Activated CD4-positive, alpha-beta T cell treated with anti-CD3 and anti-CD28 coated beads, Interleukin-2, amount 10 ng/mL, durations not matched to agents 24 days and 14 days (primary cell): ENCODE measurements at places on chromosomes 13 and 19.

DNA sequence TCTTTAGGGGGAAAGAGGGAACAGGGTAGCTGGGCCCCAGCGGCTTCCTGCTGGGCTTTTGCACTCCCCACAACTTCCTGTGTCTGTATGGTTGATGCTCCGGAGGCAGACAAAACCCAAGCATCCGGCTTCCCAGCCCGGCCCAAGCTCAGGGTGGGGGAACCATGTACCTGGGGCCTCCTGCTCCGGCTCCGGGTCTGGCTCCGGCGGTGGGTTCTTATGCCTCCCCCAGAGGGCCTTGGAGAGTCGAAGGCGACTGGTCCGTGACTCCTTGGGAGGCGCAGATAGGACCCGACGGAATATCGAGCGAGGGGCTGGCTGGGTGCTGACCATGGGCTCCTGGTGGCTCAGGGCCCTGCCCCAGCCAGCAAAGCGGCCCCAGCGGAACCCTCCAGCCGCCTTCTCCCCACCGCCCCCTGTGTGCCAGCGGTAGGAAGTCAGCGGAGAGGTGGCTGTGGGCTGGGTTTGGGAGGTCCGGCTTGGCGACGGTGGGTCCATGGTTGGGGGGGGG, 428 bp downstream of the RASAL3 start:
- peak; percentile 93 for DNase-seq

- no peak for DNase-seq
Measured at GRCh38 chr19:21900401-21900800, 64.4 kb upstream of the ZNF43 start.

DNA sequence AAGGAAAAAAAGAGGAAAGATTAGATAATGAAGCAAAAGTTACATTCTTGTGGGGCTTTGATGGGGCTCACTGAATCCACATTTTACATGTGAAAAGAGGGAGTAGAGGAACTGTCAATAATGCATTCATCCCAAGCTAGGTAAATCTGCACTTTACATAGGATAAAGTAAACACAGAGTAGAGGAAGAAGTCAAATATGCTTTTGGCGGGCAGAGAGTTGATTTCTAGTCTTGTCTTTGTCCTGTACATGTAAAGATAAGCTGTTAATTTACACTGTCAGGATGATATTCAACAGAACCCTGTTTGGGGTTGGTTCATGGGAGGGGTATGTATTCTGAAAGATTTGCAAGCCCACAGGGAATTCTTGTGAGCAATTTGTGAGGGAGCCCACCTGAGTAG, 18.0 kb upstream of the TNFRSF19 start:
- peak; percentile 7 for DNase-seq

DNA sequence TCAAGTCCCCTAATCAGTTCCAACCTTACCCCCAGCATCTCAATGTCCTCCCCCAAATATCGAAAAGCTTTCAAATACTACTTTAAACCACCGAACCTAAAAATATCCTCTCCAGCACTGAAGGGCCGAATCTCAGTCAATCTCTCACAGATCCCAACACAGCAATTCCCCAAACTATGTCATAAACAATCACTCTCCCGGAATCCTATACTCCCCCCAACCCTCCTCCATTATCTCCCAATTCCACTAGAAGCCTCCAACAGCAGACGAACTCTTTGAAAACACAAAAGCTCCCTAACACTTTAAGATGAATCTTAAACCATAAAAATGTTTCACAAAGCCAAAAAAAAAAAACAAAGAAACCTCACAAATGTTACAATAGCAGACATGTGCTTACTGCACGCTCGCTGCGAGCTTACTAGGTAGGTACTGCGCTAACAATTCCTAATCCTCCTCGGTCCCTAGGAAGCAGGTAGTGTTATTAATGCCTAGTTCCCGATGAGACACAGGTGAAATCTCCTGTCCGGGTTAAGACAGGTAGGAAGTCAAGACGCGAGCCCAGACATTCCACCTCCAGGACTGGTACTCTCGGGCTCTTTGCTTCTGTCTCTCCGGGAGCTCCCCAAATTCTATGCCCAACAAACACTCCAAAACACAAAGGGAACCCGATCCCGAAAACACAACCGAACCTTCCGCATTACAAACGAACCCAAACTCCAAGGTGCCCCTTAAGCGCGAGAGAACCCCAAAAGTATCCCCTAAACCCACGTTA, 14.2 kb downstream of the FBXO46 start:
- peak; percentile 79 for DNase-seq

GRCh38 chr13:62113179-62113578, 697.5 kb upstream of the PCDH20 start:
- DNase-seq, result no peak

DNA sequence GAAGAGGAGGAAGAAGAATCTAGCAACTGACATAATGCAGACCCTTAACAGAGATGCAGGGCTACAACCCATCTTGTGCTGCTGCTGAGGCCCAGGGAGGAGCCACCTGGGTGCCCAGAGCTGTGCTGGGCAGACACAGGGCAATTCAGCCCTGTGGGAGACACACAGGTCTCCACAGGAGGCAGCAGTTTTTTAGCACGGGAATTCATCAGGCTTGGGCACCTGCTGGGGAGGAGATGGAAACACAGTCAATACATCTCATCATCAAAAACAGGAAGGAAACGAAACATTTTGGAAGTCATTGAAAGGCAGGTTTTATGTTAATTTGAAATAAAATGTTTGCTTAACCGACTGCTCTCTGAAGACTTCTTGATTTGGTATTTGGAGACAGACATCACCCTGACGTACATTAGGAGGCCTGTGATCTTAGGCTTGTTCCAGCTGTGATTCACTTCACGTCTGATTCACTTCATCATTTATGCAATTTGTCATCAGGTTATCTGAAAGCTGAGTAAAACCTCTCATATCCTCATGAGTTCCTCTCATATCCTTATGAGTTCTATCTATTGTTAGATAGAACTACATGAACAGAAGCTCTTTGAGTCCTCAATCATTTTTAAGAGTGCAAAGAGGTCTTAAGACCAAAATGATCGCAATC, 77.4 kb downstream of the CYSLTR2 start:
- peak; percentile 47 for DNase-seq

- DNase-seq, result no peak
Measured at GRCh38 chr13:103067751-103068555, 1.7 kb upstream of the SLC10A2 start.

DNA sequence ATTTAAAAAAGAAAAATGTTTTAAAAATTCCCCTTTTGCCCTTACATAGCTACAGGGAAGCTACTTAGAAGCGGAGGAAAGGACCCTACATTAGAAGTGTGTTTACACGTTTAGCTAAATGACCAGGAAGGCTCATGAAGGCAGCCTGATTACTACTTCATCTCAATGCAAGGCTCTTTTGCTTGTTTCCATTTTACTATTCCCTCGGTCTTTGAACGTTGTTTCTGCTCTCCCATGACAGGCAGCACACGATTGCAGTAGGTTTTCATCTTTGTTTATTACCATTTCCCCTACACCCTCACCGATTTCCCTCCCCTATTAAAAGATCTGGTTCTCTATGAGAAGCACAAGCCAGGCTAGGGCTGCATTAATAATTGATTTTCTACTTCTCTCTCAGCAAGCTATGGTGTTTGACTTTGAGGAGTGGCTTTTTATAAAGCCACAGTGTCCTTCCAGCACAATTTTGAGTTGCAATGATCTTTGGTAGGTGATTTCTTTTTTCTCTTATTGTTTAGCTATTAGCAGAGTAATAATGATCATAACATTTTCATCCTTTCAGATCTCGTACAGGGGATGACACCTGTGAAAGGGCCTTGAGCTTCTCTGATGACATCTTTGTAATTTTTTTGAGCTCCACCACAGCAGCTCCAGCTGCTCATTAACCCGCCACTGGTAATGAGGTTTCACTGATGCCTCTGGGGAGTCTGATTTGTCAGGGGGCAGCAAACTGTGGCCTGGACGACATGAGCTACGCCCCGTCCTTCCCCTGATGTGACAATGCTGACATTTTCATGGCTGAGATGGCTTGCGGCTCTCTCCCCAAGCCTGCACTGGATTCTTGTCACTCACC, 670.3 kb downstream of the UQCRFS1 start:
- DNase-seq, result no peak

GRCh38 chr13:108267347-108267746, 2.2 kb upstream of the TNFSF13B start:
- no peak for DNase-seq

DNA sequence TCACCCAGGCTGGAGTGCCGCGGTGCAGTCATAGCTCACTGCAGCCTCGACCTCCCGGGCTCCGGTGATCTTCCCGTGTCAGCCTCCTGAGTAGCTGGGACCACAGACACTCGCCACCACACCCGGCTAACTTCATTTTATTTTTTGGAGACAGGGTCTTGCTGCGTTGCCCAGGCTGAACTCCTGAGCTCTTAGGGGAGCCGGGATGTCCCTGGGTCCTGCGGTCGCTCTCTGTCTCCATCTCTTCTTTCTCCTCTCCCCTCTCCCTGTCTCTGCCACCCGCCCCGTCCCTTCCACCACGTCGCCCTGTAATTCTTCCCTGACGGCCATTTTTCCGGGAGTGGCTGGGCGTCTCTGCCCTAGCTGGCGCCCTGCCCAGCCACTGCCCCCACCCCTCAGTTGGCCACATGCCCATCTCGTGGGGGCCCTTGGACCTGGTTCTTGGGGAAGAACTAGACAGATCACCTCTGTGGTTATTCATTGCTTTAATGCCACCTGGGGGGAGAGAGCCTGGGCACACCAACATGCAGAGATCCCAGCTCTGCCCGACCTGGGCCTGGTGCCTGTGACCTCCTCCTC, 18.9 kb downstream of the ARID3A start:
- no peak for DNase-seq

- no peak for DNase-seq
Measured at GRCh38 chr13:38905081-38905480, 85.5 kb downstream of the STOML3 start.

GRCh38 chr19:48914181-48914580, 14.1 kb downstream of the NUCB1 start:
- DNase-seq, result no peak

DNA sequence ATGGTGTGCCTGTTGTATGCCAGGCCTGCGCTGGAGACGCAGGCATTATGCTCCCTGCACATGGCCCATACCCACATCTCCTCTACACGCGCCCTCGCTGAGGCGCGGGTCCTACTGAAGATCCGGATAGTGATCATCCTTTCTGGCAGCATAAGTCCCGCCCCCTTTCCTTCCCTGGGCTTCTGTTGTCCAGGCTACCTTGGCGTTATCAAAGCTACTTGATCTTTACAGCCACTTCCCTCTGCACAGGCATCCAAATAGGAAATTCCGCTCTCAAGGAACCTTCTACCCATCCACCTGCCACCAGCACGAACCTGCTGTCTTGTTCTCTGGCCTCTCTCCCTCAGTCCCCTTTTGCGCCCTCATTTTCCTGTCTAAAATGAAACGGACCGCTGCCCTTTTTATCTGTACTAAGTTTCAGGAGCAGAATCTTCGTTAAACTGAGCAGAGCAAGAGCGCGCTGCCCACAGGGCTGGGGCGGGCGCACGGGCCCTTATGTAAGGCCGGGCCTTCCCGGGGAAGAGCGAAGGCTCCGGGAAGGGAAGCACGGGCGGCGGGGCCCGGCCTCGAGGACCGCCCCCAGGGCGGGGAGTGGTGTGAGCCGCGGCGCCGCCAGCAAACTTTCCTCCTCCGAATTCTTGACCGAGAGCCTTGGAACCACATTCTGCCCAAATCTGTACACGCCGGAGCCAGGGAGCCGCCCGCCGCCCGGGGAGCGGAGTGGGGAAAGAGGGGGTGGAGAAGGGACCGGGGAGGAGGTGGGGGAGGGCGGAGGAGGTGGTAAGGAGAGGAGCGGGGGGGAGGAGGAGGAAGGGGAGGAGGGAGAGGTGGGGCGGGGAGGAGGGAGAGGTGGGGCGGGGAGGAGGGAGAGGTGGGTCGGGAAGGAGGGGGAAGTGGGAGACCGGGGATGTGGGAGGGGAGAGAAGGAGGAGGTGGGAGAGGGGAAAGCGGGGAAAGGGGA, 920 bp upstream of the UBE2L5 start:
- DNase-seq, result peak; percentile 87

GRCh38 chr13:80237646-80238045, 103.3 kb downstream of the SPRY2 start:
- no peak for DNase-seq

- no peak for DNase-seq
Measured at GRCh38 chr13:23705583-23705982, 135.4 kb downstream of the TNFRSF19 start.

- DNase-seq, result peak; percentile 27
Measured at GRCh38 chr13:77013853-77014542, 13.0 kb downstream of the FBXL3 start.

- DNase-seq, result no peak
Measured at GRCh38 chr19:42150911-42151361, 18.7 kb upstream of the POU2F2 start.

GRCh38 chr19:48249502-48250014, 6.2 kb downstream of the CARD8 start:
- DNase-seq, result peak; percentile 92

DNA sequence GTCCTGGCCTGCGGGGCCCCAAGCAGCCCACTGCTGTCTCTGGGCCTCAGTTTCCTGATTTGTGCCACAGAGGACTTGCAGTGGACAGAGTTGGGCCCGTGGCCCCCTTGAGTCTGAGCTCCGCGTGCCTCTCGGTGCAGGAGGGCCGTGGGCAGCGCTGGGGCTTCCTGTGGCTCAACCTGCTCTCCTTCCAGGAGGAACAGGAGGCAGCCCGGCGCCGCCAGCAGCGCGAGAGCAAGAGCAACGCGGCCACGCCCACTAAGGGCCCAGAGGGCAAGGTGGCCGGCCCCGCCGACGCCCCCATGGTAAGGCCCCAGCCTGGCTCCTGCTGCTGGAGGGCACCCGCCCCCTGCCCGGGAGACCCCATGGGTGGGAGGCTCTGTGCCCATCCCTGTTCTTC, 25.9 kb downstream of the PLEKHJ1 start:
- DNase-seq, result no peak

DNA sequence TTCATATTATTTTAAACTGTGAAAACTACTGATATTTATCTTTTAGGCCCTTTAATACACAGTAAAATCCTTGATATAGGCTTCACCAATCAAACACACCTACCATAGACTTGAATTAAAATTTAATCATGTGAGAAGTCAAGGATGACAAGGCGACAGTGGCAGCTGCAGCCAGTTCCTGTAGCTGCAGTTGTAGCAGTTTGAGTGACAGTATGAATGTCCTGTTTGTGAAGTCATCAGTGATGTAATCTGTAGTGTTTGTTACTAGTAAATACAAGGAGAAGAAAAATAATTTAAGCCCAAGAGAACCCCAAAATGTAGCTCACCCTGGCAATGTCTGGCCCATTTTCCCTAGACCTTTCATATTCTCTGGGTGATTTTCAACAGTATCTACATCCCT, 897.0 kb downstream of the SLITRK6 start:
- DNase-seq, result no peak

GRCh38 chr13:45232591-45232990, 31.7 kb upstream of the KCTD4 start:
- DNase-seq, result no peak

GRCh38 chr19:14088634-14089411, 1.7 kb downstream of the SAMD1 start:
- peak; percentile 60 for DNase-seq

- no peak for DNase-seq
Measured at GRCh38 chr19:15577184-15577771, 37.7 kb upstream of the CYP4F8 start.

- DNase-seq, result no peak
Measured at GRCh38 chr13:44757671-44758070, 181.5 kb upstream of the TSC22D1 start.
